ENCODE measurements at places on chromosomes 13 and 19.

DNA sequence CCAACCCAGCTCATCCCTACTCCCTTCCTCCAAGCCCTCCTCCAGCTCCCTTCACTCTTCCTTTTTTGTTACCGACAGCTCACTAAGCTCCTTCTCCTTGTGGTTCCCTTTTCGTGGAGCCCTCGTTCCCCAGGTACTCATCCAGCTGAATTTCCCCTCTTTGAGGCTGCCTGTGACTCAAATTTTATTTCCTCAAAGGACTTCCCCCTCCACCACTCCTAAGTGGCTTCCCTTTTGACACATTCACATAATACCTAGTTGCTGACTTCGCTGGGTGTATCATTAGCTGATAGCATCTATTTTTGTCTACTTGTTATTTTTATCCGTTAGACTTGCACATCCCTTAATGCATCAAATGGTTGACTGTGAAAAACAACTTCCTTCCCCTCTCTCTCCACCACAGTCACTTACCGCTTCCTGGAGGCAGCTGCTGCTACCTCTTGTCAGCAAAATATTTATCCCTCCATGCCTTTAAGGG, 14.5 kb downstream of the FFAR2 start:
- DNase-seq: no peak

GRCh38 chr13:46053162-46054012, 841 bp upstream of the ZC3H13 start:
- DNase-seq: peak; percentile 4

GRCh38 chr19:1145635-1146411, 28.2 kb downstream of the SBNO2 start:
- no peak for DNase-seq

- DNase-seq: no peak
These were observed 8.8 kb upstream of the SLC25A42 start for GRCh38 chr19:19054939-19055440.

DNA sequence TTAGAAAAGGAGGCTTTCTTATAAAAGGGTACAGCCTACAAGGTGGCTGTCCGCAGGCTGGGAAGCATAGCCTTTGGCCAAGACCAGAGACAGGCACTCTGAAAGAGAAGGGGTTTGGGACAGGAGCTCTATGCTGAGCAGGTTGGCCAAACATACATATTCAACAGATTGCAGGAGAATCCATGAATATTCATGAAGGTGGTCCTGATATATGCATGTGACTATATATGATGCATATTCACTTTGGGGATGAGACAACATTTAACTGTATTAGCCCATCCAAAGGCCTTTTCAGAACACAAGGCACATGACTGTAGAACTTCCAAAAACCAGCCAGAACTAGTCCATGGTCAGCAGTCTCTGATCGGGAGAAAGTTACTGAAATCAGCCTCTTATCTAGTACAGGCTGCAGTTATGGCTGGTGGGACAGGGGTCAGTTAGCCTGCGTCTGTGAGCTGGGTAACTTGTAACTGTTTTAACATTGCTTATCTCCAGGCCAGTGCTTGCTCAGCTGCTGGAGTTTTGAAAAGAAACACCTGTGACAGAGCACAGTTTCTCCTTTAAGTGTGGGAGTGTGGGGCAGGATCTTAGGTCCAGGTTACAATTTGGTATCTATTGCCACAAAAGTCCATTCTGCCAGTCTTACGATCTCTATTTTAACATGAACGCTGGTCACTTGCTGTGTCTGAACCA, 924.2 kb downstream of the UQCRFS1 start:
- peak; percentile 19 for DNase-seq

DNA sequence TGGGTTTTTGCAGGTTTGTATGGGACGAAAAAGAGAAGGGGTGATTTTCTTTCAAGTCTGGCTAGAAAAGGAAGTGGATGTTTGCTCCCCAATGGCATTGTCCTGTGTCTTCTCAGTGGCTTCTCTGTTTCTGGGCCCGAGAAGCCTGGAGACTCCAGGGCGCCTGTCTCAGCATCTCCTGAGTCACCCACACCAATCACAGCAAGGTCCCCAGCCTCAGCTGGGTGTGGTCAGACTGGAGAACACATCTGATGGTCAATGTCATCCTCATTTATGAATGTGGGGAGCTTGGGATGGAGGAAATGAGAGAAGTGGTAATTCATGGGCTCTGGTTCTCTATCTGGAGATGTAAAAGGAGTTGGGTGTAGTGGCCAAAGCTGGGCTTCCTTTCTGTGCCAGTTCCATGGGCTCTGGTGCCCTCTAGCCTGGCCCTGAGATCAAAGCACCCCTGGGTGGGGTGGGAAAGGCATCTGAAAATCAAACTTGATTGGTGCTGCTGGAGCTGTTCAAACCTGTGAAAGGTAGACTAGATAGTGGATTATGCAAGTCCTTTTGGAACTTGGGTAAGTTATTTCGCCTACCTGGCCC, 13.4 kb downstream of the RASL11A start:
- peak; percentile 41 for DNase-seq

- no peak for DNase-seq
These were observed 31.7 kb upstream of the PCDH8 start for GRCh38 chr13:52879950-52880741.

- peak; percentile 56 for DNase-seq
These were observed at the start of gene WIZ for GRCh38 chr19:15449620-15450527. Gene WIZ, minus strand, starts transcription at chr19:15449956. Its CDS starts 1,649 bp downstream, at chr19:15448307.

GRCh38 chr13:40597735-40598365, 68.6 kb downstream of the FOXO1 start:
- DNase-seq: no peak

DNA sequence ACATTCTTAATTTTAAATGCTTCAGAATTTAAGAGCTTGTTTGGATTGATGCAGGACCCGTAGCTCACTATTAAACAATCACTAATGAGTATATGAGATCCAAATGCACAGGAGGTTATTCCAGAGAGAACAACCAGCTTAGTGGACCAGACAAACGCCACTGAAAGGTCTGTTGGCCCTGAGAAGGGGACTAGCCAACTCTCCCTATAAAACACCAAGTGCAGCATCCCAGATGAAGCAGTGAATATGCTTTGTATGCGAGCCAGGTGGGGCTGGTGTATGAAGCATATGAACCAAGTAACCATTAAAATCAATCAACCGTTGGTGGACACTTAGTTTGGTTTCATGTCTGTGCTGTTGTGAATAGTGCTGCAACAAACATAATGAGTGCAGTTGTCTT, 9.8 kb upstream of the LILRB1 start:
- DNase-seq: no peak

DNA sequence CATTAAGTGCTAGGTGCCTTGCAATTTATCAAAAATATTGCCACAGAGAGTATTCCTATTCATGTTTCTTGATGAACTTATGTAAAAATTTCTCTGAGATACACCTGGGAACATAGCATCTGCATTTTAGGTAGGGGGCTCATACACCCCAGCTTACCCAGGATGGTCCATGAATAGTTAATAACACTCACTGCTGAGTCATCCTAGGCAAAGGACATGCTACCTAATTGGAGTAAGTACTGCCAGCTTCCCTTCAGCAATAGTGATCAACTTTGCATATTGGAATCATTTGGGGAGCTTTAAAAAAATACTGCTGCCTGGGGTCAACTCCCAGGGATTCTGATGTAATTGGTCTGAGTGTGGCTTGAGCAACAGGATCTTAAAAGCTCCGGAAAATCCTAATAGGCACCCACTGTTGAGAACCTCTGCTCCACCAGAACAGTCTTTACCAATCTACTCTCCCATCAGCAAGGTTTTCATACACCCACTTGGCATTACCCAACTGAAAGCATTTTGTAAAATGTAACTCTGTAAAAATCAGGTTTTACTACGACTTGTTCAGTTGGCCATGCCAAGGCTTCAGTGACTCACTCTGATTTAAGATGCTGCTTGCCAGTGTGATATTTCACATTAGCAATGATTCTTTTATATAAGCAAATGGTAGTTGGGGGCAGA, 67.2 kb upstream of the FNDC3A start:
- peak; percentile 76 for DNase-seq

DNA sequence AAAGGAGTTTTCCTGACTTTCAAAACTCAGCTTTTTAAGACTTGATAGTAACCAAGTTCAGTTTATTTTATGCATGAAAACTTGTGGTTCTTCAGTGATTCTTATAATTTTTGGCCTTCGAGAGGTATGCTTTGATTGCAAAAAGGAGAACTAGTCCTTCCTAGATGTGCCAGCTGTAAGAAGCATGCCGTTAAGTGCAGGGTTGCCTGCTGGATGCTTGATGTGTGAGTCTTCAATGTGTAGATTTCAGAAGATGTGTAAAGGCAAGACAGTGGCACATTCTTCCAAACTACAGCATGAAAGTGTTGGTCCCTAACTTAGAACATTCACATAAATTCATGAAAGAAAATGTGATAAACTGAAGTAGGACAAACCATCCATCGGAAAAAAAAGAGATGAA, 532.5 kb downstream of the DCT start:
- DNase-seq: no peak

DNA sequence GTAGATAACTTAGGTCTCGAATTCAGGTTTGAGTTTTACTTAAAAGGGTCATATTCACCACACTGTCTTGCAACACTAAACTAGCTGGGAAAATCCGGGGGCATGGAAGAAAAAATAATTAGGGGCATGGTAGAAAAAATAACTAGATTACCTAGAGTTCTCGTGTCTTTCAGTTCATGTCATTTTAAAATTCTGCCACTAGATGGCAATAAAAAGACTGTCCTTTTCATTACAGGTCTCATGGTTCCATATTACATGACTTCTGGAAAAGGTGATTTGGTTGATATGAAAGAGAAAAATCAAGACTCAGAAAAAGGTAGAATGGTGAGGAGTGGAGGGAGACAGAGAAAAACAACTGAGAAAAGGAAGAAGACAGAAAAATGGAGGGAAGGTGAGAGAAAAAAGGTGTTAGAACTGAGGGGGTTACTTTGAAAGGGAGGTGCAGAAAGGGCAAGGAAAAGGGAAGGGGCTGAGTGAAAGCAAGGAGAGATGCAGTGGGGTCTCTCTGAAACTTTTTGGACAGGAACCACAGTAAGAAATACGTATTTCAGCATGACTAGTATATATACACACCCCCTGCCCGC, 299.0 kb downstream of the KLF12 start:
- peak; percentile 66 for DNase-seq

GRCh38 chr13:74770361-74770760, 636.2 kb upstream of the KLF12 start:
- DNase-seq: peak; percentile 92

GRCh38 chr19:926589-927350, 935 bp downstream of the ARID3A start:
- peak; percentile 38 for DNase-seq

- DNase-seq: no peak
These were observed 1611.1 kb downstream of the SLITRK5 start for GRCh38 chr13:89282241-89282640.

DNA sequence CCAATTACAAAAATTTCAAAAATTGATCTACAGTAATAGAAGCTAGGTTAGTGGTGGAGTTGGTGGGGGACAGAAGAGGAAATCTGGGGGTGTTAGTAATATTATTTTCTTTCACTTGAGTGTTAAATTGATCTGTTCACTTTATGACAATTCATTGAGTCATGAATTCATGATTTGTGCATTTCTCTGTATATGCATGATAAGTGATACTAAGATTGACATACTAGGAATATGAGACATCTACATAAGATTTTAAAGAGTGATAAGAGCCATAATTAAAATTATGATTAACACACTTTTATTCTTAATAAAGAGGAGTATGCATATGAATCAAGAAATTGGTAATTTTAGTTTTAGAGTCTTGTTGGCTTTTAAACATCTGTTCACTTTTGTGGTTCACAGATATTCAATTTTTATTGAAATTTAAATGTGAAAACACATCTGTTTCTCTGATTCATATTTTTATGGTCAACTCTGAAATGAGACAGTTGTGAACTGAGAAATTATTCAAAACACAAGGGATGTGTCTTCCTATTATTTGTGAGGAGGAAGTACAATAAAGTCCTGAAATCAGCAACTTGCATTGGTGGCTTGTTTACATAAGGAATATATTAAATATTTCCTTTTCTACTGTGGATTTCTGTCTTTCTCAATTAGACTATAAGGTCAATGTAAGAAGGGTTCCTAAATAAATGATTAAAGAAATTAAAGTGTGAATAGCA, 196.5 kb downstream of the ITGBL1 start:
- DNase-seq: no peak

DNA sequence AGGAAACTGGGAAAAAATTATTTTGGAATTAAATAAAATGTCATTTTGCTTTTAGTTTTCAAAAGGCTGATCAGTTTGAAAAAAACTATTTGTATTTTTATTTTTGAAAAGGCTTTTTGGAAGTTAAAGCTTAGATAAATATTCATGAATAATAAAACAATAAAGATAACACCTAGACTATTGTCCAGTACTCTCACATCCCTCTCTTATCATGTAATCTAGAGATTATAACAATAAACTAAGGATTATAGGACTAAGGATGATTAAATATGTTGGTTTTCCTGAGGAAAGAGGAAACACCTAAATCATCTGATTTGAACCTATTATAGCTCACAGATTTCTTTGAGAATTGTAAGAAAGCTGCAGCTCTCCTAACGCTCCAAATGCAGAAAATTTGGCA, 81.4 kb upstream of the AKAP11 start:
- DNase-seq: no peak

DNA sequence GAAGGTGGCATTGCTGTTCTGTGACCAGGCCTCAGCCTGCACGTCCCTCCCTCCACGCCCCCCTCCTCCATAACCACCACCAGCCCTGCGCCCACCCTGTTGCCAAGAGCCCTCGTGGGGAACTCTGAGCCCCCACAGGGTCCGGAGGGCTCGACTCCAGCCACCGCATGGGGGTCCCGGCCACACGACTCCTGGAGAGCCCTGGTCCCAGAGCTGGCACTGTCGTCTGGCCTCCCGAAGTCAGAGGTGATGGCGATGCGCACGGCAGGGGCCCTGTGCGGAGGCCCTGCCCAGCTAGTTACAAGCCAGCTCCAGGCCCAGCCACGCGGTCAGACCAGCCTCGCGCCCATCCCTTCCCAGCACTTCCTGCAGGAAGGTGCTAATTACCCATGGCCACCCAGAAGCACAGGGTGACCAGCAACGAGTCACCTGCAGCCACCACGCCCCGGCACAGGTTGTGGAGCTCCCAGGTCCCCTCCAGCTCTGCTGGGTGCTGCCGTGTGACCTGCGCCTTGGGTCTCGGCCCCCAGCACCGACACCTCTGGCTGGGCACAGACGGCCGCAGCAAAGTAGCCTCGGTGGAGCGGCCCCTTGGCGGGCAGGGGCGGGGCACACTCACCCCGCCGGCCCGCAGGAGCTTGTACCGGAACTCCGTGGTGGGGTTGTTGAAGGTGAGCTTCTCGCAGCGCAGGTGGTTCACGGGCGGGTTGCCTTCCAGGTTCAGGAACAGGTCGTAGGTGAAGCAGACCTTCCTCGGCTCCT, 49.6 kb downstream of the MLLT1 start:
- DNase-seq: no peak

Measured in fibroblast of the aortic adventitia (primary cell).